ENCODE measurements at places on chromosomes 1 and 21.
A peak's percentile ranks its signal among the peaks of the same experiment; 100 is the strongest.

DNA sequence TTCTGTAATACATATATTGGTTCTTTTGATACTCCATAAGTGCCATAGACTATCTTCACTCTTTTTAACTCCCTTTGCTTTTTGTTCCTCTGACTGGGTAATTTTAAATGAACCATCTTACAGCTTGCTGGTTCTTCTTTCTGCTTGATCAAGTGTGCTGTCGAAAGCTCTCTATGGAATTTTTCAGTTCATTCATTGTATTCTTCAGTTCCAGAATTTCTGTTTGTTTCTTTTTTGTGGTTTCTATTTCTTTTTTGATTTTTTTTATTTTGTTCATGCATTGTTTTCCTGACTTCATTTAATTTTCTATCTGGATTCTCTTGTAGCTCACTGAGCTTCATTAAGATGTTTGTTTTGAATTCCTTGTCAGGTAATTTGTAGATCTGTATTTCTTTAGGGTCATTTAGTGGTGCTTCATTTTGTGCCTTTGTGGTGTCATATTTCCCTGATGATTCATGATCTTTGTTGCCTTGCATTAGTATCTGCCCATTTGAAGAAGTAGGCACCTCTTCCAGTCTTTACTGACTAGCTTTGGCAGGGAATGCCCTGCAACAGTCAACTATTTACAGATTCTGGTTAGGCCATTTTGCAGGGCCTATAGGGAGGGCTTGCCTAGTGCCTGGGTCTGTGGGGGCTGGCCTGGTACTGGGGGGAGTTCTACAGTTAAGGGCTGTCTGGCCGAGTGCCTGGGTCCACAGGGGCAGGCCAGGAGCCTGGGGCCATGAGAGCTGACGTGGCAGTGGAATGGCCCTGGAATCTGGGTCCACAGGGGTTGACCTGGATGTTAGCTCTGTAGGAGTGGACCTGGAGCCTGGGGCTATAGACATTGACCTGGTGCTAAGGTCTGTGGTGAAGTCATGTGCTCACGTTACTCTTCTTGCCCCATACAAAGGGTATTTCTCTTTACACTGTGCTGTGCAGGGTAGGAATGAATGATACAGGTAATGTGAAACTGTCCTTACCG lies 89.7 kb downstream of the MAGI3 start:
- no peak for DNase-seq

GRCh38 chr1:231393668-231394067 lies 28.4 kb downstream of the EGLN1 start:
- no peak for DNase-seq

DNA sequence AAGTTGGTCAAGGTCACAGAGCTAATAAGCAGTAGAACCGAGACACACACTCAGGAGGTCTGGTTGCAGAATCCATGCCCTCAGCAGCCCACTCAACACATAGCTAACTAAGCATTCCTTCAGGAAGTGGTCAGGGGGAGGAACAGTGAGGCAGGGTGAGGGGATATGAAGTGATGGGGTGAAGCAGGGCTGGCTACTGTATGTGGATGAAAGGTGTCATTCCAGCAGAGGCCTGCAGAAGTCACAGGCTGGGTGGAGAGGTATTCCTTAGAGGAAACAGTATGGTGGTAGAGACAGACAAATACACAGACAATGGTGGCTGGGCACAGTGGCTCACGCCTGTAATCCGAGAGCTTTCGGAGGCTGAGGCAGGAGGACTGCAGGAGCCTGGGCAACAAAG lies 14.1 kb downstream of the TMCO4 start:
- no peak for DNase-seq

DNA sequence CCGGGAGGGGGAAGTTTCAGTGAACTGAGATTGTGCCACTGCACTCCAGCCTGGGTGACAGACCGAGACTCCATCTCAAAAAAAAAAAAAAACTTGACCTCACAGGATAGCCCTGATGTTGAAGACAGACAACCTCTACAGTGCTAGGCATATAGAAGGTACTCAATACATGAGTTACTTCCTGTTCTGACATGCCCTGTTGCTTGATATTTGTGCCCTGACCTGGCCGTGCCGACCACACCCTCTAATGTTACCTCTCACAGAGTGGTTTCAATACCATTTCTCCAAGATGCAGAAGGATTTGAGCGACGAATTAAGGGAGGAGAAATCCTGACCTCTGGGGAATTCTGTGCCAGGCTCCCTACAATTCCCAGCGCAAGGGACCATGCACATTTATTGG lies 5.2 kb downstream of the PTAFR start:
- DNase-seq = no peak

DNA sequence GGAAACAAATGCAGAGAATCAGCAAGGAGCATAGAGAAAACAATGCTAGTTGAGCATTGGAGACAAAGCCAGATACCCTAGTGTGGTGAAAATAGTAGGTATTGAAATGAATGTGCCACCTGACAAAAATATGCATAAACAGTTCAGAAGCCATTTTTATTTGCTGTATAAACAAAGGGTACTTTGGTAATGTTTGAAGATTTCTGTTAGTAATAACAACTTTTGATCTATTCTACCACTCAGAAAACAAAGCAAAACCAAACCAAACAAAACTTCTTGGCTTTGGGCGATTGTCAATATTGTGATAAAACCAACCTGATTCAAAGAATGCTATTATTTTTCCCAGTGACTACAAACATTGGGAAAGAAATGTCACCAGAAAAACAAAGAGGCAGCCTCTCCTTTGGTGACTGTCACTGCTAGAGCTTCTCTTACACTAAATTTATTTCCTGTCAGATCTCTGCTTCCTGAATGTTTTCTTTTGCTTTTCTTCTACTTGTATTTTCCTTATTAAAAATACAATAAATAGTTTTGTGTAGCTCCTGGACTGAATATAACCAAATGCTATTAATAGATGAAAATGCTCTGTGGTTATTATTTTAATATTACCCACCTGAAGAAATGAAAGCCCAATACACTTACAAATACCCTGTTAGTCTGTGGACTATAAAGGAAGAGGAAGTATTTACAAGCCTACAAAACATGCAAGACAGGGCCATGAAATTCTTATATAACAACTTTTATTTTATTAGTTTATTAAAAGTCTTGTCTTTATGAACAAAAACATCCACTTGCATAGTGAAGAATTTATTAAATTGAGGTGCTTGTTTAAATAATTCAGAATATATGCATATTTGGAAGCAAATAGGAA lies 5.7 kb downstream of the ATP6V1G3 start:
- no peak for DNase-seq

- no peak for DNase-seq
Measured at GRCh38 chr1:245997471-245998258, 509.4 kb downstream of the SMYD3 start.

DNA sequence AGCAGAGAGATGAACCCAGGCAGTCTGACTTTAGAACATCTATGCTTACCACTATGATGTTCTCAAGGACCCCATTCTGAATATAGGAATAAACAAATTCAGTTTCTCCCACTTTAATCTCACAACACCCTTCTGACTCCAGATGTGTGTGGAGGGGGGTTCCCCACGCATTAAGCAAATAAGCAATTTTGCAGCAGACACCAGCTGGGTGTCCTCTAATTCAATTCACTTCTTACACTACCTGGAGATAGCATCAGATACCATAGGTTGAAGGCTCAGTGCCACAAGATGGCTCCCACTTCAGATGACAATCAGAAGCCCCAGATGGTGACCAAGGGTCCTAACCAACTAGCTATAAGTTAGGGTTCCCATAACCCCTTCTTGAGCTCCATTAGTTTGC lies 30.3 kb upstream of the CEP350 start:
- no peak for DNase-seq

DNA sequence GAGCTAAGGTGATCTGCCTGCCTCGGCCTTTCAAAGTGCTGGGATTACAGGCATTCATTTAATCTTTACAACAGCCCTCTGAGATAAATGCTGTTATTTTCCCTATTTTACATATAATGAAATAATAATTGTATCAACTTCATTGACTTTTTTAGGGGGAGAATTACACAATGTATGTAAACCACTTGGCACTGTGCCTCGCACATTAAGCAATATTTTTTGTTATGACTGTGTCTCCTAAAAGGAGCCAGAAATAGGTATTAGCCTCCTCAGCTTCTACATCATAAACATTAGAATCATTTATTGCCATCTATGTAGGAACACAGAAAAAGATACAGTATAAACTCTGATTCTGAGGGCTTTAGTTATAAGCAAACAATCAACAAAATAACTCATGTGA lies 1.1 kb upstream of the DNAJC28 start:
- DNase-seq = no peak

DNA sequence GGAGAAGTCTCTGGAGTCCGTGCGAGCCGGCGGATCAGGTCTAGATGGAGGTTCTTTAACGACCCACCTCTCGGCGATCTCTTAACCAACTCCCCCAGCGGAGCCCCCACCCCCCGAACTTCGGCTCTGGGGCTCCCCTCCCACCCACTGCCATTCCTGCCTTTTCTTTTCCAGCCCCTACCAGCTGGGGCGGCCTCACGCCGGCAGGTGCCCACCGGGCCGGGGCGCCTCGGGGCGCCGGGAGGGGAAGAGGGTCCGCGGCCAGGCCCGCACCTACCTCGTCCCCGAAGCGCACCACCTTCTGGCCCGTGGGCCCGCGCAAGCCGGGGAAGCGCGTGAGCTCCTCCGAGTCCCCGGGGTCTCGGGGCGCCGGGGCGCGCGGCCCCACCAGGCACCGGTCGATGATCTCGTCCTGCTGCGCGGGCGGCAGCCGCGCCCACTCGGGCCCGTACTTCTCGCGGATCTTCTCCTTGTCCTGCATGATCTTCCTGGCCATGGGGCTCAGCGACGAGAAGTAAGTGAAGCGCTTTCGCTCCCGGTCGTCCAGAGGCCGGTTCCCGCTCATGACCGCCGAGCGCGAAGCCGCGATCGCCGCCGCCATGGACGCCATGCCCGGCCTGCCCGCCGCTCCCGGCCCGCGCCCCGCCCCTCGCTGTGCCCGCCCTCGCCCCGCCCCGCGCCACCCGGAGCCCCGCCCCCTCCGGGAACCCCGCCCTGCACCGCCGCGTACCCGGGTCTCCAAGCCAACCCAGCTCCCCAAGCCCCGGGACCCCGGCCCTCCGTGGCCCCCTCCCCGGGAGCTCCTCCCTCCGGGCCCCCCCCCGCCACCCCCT lies at the start of gene C1orf198:
C1orf198 (minus strand) TSS at position 619 of the 833 bp plus-strand sequence; CDS start at position 610, 9 bp downstream.
- DNase-seq = peak; percentile 83

DNA sequence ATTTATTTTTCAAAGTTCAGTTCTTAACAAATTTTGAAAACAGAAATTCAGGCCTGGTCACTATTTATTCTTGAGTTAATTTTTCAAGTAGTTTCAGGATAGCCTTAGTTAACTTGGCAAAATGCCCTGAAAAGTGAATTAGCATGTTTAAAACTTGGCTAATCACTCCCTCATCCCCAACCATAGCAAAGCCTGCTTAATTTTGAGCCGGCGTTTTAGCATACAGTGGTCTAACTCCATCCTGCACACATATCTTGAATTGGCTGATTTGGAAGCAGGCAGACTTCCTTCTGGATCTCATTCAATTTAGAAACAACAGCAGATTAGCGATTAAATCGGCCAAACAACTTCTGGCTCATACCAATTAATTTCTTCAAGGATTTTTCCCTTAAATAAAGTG lies 439.2 kb downstream of the PTBP2 start:
- no peak for DNase-seq

DNA sequence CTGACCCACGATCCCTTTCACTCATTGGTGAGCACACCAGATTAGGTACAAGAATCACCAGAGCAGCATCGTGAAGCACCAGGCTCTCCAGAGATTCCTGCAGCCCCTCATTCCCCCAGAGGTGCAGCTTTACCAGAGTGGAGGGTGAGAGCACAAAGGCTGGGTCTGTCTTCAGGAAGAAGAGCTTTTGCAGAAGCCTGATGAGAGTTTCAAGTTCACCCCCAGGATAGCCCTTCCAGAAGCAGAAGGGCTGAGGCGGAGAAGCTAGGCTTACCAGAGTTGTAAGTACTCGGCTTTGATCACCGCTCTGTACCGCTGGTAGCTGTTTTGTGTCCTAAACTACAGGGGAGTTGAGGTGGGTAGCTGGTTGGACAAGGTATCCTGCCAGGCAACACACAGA lies 3.1 kb downstream of the TSSK3 start:
- DNase-seq = no peak

GRCh38 chr1:203296460-203297073 lies 8.8 kb upstream of the BTG2 start:
- no peak for DNase-seq

GRCh38 chr1:202976633-202977032 lies 9.6 kb upstream of the CYB5R1 start:
- no peak for DNase-seq

DNA sequence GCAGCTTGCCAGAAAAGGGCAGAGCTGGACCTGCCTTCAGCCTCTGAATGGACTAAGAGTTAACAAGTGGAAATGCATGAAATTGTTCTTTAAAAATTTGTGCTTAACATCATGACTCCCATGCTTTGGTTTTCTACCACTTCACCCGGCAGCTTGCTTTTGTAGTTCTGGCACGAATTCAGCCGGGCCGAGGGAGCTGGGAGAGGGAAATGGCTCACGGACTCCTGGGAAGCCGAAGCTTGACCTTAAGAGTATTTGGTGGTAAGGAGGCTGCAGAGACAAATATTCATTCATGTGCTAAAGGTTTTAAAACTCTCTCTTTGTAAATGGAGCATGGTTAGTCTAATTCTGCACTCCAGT lies 17.2 kb upstream of the GFI1 start:
- no peak for DNase-seq

DNA sequence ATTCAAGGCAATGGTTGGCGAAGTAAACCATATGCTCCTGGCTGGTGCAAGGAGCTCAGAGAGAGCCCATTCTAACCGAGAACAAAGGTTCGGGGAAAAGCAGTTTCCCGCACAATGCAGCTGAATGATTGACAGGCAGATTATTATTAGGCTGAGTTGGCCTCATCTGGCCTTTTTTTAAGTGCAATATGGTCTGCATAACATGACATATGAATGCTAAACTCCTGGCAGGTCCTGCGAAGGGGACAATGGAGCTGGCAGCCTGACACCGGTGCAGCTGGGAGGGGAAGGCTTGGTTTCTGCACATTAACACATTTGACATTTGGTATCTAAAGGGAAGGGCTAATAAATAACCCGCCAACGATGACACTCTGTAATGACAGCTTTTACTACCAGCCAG lies 92.0 kb downstream of the MIS18A start:
- no peak for DNase-seq

GRCh38 chr1:174960362-174960761 lies 39.4 kb upstream of the CACYBP start:
- DNase-seq = no peak

GRCh38 chr1:112998592-112999235 lies 42.7 kb upstream of the SLC16A1 start:
- no peak for DNase-seq

DNA sequence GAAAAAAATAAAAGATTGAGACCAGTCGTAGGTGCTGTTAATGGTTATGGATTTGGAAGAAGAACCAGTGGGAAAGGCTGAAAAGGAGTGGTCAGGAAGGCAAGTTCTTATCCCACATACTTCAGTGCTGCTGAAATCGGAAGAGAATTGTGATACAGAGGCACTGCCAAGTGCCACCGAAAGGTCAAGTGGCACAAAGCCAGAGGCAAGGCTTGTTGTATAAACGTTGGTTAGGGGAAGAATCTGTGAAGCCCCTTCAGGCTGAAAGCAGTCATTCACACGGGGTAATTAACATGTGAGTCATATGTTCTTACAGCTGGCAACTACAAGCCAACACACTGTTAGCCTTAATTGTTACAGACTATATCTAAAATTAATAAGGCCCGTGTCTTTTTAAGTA lies 48.8 kb downstream of the ZBTB40 start:
- DNase-seq = no peak

Measured in CD4-positive, alpha-beta T cell treated with Interleukin-17A for 4 hours (primary cell).